ENCODE measurements at places on chromosomes 11 and 22.

- no peak for DNase-seq
Measured at GRCh38 chr11:34235189-34235588, 122.6 kb downstream of the ABTB2 start.

DNA sequence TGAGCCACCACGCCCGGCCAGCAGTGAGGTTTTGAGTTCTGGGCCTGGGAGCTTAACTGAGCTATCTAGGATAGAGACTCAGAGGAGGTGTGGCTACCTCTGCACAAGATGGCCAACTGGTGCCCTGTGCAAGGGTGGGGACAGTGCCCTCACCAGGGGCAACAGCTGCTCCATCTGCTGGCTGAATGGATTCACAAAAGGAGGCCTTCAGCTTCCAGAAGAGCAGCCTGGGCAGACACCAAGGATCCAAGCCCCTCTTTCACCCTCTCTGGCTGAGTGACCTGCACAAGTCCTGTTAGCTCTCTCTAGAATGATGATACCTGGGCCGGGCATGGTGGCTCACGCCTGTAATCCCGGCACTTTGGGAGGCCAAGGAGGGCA lies 33.5 kb upstream of the BAIAP2L2 start:
- no peak for DNase-seq

GRCh38 chr11:8786933-8787332 lies 104.3 kb downstream of the RPL27A start:
- no peak for DNase-seq

DNA sequence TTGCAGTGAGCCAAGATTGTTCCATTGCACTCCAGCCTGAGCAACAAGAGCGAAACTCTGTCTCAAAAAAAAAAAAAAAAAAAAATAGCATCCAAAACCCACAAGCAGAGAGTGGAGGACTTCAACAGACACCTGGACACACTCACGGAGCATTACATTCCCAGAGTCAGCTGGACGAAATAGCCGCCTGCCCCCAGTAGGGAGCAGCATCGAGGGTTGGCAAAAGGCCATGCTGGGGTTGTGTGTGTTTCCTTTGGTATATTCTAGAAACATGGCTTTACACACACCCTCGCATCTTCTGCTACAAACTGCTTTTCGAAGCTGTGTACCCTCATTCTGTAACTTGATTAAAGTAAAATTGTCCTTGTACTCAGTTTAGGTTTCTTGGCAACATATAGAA lies 5.3 kb downstream of the ADA2 start:
- peak; percentile 36 for DNase-seq

GRCh38 chr22:39745789-39746188 lies 147.8 kb downstream of the ENTHD1 start:
- no peak for DNase-seq

DNA sequence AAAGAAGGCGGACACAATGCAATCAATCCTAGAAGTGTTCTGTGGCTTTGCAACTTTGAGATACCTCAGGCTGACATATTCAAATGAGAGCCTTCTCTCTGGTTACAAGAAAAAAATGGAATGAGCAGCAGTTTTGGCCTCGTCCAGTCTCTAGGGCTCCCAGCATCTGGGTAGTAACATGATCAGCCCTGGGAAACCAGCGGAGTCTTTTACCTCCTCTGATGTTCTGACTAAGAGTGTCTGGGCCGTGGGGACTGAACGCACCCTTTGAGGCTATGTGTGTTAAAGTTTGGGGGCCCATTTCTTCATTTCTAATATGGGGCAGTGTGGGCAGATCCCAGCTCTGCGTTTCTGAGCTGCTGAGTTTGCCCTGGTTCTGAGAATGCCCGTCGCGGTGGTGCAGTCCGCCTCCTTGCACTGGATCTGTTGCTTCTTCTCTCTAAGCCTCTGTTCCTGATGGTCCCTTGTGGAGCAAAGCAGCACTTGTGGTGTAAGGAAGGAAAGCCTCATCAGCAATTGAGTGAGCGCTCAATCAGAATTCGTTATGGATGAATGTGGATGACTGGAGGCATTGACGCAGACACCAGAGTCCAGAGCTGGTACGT lies 8.1 kb downstream of the PARVB start:
- DNase-seq = no peak

GRCh38 chr11:78742430-78742829 lies 167.8 kb upstream of the NARS2 start:
- DNase-seq = peak; percentile 52

DNA sequence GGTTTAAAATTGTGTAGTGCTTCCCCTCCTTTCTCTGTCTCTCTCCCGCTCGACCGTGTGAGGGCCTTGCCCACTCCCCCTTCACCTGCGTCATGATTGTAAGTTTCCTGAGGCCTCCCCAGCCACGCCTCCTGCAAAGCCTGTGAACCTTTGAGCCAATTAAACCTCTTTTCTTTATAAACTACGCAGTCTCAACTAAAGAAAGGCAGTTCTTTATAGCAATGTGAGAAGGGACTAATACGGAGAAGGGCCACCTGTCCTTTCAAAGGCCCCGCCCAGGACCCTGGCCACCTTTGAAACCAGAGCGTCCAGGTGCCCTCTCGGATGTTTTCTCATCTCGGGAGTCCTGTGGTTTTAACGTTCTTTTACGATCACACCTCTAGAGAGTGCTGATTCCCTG lies 741.5 kb downstream of the BRD1 start:
- no peak for DNase-seq

- no peak for DNase-seq
Measured at GRCh38 chr11:110447343-110447742, 17.6 kb downstream of the FDX1 start.

GRCh38 chr11:40722179-40722795 lies 737.2 kb downstream of the LRRC4C start:
- DNase-seq = peak; percentile 21

GRCh38 chr11:12199231-12199948 lies 89.0 kb downstream of the MICAL2 start:
- DNase-seq = no peak

Data from Ammon's horn (tissue), 1 donor.